Glomerular endothelial cell (primary cell): ENCODE measurements at places on chromosomes 13 and 19. TPM values are rescaled to one million over a fixed set of nuclear protein-coding genes. Genes with fewer than 3 reads are reported as not detected.

Gene FGF9
- not detected in 2 replicates for total RNA-seq

Gene BCKDHA
- 27.0 and 33.6 TPM in 2 replicates for total RNA-seq

Gene PSG3
- 0.29 TPM in 1 of 2 replicates, not detected in the other for total RNA-seq

Gene ZFP28
- 5.4 and 6.3 TPM in 2 replicates for total RNA-seq

Gene ZNF416
- 4.4 and 5.0 TPM in 2 replicates for total RNA-seq

Gene EXOC3L2
- 8.3 and 9.3 TPM in 2 replicates for total RNA-seq

Gene MISP3
- 0.41 and 0.78 TPM in 2 replicates for total RNA-seq

Gene FXYD1
- not detected in 2 replicates for total RNA-seq

Gene PSG5
- total RNA-seq: 0.10 and 0.29 TPM in 2 replicates

Gene FGF22
- total RNA-seq: 0.35 TPM in 1 of 2 replicates, not detected in the other

Gene SCAF1
- 47.0 and 68.6 TPM in 2 replicates for total RNA-seq

Gene CLEC11A
- 14.4 and 16.2 TPM in 2 replicates for total RNA-seq

Gene SULT2A1
- total RNA-seq: not detected in 2 replicates

Gene LRRC25
- not detected in 2 replicates for total RNA-seq

- DNase-seq: peak; percentile 77
These were observed 34.6 kb downstream of the COL4A2 start for GRCh38 chr13:110341445-110342244.

- no peak for DNase-seq
These were observed 17.8 kb downstream of the ZNF813 start for GRCh38 chr19:53485046-53486004.

DNA sequence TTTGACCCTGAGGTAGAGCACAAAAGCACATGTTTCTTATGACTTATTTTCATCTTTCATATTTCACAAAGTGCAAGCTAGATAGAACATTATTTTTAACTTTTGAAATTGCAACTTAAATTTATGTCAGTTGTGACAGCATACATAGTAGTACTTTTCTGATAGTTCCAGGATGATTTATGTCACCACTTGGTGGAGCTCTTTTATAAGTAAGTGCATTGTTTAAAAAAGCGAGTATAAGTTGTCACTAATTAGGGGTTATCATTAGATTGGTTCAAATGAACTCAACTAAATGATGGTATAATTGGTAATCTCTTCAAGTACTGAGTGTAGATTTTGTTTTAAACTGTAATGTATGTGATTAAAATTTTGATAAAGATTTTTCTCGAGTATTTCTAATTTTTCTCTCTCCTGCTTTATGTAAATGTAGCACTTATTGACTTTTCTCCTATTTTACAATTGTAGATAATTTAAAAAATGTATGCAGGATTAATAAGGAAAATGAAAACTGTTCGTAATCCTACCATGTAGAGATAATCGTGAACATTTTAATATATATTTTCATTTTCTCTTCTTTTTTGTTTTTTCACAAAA is 31.1 kb downstream of the RB1 start:
- peak; percentile 12 for DNase-seq

DNA sequence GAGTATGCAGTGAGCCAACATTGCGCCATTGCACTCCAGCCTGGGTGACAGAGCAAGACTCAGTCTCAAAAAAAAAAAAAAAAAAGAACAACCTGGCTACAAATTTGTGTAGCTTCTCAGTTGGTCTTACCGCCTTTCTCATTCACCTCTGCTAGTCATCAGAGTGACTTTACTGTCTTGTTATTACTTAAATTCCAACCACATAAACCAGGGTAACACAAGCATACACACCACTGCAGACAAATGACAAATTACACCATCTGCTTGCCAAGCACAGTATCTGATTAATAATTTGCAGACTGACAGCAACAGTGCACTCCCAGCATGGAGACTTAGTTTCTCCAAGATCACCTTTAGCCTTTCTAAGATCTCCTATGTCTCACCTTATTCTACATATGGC is 11.0 kb downstream of the ZNF14 start:
- DNase-seq: no peak

- no peak for DNase-seq
These were observed 31.6 kb downstream of the THSD1 start for GRCh38 chr13:52374389-52374788.

DNA sequence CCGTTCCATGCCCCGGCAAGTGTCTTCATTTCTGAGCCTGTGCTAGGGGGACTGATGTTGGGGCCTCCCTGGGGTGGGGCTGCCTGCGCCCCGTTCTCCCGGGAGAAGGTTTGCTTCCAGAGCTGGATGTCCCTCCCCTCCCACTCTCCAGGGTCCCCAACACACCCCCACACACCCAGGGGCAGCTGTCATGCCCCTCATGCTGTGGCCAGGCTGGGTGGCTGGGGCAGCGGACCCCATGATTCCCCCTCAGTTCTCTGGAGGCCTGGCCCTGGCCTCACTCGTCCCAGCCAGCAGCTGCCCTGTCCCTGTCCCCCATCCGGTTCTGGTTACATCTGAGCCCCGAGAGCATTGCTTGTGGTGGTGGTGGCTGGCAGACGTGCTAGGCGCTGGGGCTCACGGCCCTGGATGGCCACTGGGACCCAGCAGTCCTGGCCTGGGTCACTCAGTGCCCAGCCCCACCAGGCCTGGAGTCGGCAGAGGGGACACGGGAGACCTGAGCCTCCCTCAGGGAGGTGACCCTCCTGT is 184.8 kb downstream of the KDM4B start:
- DNase-seq: no peak

- no peak for DNase-seq
These were observed 14.0 kb upstream of the ATP8B3 start for GRCh38 chr19:1825909-1826556.

DNA sequence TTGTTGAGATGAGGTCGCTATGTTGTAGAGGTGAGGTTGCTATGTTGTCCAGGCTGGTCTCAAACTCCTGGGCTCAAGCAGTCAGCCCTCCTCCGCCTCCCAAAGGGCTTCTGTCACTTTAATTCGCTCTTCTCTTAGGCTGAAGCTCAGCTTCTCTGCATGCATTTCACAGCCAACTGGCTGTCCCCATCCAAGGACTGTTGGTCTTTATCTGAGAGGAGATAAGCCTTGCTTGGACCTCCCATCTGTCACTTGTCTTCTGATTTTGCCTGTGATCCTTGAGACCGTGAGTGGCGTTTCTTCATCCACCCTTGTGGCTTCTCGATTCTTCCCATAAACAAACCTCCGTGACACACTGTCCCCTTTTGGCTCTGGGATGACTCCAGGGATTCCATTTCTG is 24.4 kb downstream of the CERS1 start:
- DNase-seq: no peak

- DNase-seq: no peak
These were observed 76.5 kb downstream of the ZNF726 start for GRCh38 chr19:23991170-23991569.

GRCh38 chr19:47056411-47056810 is 8.0 kb upstream of the TMEM160 start:
- no peak for DNase-seq

- no peak for DNase-seq
These were observed 12.4 kb downstream of the ERFL start for GRCh38 chr19:41915776-41916414.

DNA sequence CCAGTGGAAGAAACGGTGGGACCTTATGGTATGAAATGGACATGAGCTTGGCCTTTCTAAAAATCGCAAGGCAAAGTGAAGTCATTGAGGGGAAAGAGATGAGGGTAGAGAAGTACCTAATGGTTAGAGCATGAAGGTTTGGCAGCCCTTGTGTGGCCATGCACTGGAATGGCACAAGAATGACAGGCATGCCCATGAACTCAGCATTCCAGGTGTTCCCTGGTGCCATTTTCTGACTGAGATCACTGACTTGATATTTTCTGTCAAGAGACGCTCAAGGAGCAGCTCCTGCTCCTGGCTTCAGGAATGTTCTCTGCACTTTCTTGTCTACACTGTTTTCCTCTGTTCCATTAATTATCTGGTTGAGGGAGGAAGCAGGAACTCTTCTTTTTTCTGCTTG is 225.0 kb upstream of the SLC10A2 start:
- no peak for DNase-seq

GRCh38 chr13:111572956-111573761 is 252.7 kb downstream of the TEX29 start:
- DNase-seq: no peak

DNA sequence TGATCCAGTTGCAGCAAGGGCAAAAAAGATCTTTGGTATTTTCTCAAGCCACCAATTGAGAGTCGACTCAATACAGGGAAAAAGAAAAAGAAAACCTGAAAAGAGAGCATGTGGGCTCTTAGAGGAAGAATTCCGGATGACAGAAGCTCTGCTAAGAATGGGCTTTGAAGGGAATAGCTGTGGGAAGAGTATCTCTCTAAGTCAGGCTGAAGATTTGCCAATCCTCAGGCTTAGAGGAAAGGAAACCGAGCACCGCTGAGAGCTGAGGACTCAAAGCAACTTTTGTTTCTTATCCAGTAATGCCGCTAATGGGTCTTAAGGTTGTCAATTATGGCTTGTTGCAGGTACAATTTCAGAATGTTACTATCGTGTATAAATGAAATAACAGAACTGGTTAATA is 166.4 kb downstream of the EFNB2 start:
- DNase-seq: no peak

GRCh38 chr19:33193865-33194362 is at the start of gene LRP3:
Gene LRP3, plus strand, starts transcription at chr19:33194330. Its CDS starts 456 bp downstream, at chr19:33194786.
- no peak for DNase-seq

DNA sequence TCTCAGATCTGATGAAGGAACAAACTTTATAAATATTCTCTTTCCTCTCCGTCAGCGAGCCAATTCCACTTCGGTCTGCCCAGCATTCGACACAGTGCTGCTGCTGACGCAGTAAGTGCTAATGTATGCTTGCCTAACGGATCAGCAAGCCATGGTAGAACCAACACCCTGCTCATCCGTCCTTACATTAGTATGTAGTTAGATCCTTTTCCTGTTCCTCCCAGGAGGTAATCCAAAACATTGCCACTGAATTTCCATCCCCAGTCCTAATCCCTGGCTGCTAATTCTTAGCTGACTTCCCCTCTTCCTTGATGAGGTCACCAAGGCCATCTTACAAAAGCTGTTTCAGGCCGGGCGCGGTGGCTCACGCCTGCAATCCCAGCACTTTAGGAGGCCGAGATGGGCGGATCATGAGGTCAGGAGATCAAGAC is 88.0 kb downstream of the STARD13 start:
- no peak for DNase-seq

- no peak for DNase-seq
These were observed 13.3 kb downstream of the CAPN12 start for GRCh38 chr19:38730731-38731589.
